Right lobe of liver (tissue), 6 donors: ENCODE measurements at places on chromosomes 6 and 20. TPM values are rescaled to one million over a fixed set of nuclear protein-coding genes. Genes with fewer than 3 reads are reported as not detected.

DNA sequence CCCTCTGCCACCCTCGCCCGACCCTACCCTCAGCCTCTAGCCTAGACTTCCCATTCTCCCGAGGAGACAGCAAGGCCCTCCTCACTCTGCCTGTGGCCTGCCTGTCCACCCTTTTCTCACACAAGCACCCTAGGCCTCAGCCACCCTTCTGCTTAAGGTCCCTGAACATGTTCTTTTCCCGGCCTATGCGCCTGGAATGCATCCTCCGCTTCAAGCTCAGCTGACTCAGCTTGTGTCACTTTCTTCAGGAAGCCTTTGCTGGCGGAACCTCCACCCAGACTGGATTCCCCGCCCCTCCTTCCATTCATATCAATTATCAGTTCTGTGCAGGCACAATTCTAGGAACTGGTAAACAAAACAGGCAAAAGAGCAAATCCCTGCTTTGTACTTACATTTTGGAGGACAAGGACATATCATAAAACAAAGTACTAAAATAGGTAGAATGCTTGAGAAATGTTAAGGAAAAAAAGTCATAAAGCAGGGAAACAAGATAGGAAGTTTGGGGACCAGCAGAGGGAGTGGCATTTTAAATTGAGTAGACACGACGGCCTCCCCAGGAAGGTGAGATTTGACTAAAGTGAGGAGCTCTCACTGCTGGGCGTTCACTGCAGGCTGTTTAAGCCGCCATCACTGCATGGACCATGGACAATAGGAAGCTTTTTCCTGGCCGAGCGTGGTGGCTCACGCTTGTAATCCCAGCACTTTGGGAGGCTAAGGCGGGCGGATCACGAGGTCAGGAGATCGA lies 17.9 kb upstream of the SNHG17 start:
- H3K4me1 ChIP-seq = peaks cover 5% of the 10 kb centered on the region
- no peak for DNase-seq
- H3K36me3 ChIP-seq = no peaks in the 10 kb centered on the region
- no peak overlapping the region for H3K4me3 ChIP-seq

- H3K27ac ChIP-seq = no peak overlapping the region
- no peaks in the 10 kb centered on the region for H3K27me3 ChIP-seq
- no peaks in the 10 kb centered on the region for H3K4me1 ChIP-seq
- DNase-seq = no peak
- no peak overlapping the region for H3K4me3 ChIP-seq
Observed at GRCh38 chr6:148873868-148874267, 127.0 kb downstream of the UST start.

DNA sequence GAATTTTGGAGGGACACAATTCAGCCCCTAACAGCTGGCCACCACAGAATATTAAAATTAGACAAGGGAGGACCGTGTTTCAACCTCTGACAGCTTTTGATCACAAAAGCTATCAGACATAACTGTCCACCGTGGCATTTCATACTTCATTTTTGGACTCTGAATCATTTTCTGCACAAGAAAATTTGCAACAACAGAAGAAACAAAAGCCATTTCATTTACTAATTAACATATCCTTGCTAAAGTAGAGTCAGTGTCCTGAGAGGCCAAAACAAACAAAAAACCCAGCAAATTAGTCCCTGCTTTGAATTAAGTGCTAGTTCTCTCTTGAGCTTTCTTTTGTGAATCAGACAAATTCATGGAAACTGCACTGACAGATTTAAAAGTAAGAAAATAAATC lies 17.6 kb upstream of the COL12A1 start:
- peak overlapping the region; percentile 35 for H3K27ac ChIP-seq
- H3K27me3 ChIP-seq = no peaks in the 10 kb centered on the region
- no peaks in the 10 kb centered on the region for H3K36me3 ChIP-seq

GRCh38 chr6:4336084-4336483 lies 200.7 kb upstream of the ECI2 start:
- H3K4me1 ChIP-seq = no peaks in the 10 kb centered on the region
- DNase-seq = no peak
- H3K27ac ChIP-seq = no peak overlapping the region
- H3K27me3 ChIP-seq = no peaks in the 10 kb centered on the region
- H3K4me3 ChIP-seq = no peak overlapping the region

DNA sequence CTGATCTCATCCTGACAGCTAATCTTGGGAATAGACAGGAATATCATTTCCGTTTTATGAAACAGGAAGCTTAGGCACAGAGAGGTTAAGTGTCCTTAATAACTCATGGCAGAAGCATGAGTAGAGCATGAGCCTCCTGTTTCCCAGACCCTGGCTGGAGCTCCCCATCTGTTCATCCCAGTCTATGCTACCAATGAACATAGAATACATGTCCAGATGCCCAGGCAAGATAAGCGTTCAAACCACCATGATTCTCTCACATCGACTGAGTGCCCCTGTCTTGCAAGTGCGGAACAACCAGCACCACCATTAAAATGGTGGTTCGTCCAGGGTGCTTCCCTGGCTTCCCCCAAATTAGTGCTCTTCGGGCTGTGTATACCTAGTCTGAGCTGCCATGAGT lies 217.1 kb downstream of the FARS2 start:
- DNase-seq = no peak
- no peak overlapping the region for H3K4me3 ChIP-seq
- H3K36me3 ChIP-seq = no peaks in the 10 kb centered on the region
- H3K27ac ChIP-seq = no peak overlapping the region
- no peaks in the 10 kb centered on the region for H3K4me1 ChIP-seq

DNA sequence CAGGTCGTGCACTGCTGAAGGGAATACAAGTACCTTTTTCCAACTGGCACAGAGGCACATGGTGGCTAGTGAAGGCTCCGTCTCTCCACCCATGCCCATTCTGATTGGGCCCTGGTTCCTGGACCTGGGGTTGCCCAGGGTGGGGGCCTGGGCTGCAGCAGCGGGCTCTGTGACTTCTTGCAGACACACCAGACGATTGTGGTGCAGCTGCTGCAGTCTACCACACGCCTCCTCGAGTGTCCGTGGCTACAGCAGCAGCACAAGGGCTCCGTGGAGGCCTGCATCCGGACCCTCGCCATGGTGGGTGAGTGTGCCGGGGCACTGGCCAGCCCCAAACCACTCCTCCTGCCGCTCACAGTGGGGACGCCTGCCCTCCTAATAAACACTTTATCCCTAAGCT lies 29.2 kb downstream of the UQCC2 start:
- no peaks in the 10 kb centered on the region for H3K4me1 ChIP-seq
- H3K36me3 ChIP-seq = no peaks in the 10 kb centered on the region
- H3K27ac ChIP-seq = no peak overlapping the region

DNA sequence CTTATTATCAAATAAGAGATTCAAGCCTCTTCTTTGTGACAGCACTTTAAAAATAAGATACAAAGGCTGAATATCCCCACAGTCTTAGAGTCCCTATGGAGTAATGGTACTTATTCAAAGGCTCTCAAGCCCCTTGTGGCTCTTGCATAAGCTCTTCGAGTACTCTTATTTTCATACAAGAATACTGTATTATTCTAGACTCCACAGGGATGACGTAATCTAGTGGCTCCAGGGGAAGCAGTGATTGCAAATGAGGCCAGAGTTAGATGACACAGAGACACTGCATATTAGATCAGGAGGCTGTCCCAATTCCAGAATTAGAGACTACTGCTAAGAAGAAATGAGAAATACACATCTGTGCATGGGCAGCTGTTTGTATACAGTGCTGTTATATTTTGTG lies 1195.9 kb upstream of the MAP3K7 start:
- H3K4me3 ChIP-seq = no peak overlapping the region
- DNase-seq = no peak
- no peaks in the 10 kb centered on the region for H3K36me3 ChIP-seq
- H3K4me1 ChIP-seq = no peaks in the 10 kb centered on the region
- no peaks in the 10 kb centered on the region for H3K27me3 ChIP-seq

SNAP25 gene
- total RNA-seq = 0.32 TPM

EPPIN gene
- total RNA-seq = not detected

MRPL18 gene
- 27.0 TPM for total RNA-seq
